Activated naive CD4-positive, alpha-beta T cell (primary cell): ENCODE measurements at places on chromosomes 3 and 15.

GRCh38 chr15:40151991-40152390, 8.9 kb upstream of the BUB1B start:
- no peak for DNase-seq

GRCh38 chr15:51982013-51982769, 10.6 kb upstream of the LEO1 start:
- no peak for DNase-seq

GRCh38 chr15:65773386-65774111, 18.5 kb downstream of the DENND4A start:
- DNase-seq: no peak

DNA sequence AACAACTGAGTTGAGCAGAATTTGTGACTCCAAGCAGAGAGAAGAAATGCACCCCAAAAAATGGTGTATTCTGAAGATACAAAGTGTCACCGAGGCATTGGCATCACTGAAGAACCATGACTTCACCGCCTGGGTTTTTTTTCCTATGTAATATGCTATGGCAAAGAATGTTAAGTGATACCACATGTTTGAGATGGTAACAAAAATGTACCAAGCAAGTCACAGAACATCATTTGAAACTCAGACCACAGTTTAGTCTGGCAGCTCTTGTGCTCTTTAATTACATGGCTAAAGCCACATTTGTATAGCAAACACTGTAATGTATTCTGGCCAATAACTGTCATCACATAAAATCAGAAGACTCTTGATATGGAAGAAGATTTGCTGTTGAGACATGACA, 323.5 kb downstream of the ULK4 start:
- DNase-seq: no peak

- no peak for DNase-seq
Observed at GRCh38 chr3:13268961-13269441, 151.1 kb downstream of the NUP210 start.

GRCh38 chr15:65373163-65373651, 4.6 kb downstream of the IGDCC3 start:
- no peak for DNase-seq

GRCh38 chr3:50950591-50950990, 275.9 kb downstream of the DOCK3 start:
- no peak for DNase-seq

DNA sequence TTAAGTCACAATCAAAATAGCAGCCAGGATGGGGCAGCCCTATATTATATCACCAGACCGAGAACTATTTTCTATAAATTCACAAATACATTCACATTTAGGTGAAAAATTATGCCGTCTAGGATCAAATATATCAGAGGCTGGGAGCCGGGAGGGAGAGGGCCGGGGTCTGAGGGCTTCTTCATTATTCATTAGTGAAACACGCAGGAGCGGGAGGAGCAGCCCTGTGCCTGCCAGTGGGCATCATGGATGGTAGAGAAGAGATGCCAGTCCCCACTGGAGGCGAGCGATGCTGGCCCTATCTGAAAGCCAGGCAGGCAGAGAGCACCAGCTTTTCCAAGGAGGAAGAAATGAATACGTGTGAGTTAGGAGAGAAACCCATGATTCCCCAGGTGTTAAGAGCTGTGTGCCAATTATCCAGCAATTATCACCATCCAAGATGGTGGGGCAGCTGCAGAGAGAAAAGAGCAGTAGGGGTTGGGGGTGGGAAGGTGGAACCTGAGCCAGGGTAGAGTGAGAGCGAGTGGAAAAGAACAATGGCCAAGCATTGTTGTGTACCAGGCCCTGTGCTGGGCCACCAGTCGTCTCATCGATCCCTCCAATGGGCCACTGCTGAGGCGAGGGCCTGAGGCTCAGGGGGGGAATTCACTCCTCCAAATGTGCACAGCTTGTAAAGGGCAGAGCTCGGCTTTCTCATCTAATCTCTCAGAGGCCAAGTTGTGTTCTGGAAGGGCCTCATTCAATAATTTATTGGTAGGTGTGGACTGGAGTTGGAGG, 261.3 kb upstream of the TLE3 start:
- no peak for DNase-seq

GRCh38 chr3:14811684-14812083, 7.1 kb upstream of the FGD5 start:
- no peak for DNase-seq

- no peak for DNase-seq
Observed at GRCh38 chr15:73127302-73127936, 75.2 kb downstream of the NEO1 start.

- DNase-seq: no peak
Observed at GRCh38 chr3:191074511-191074910, 124.5 kb upstream of the OSTN start.

DNA sequence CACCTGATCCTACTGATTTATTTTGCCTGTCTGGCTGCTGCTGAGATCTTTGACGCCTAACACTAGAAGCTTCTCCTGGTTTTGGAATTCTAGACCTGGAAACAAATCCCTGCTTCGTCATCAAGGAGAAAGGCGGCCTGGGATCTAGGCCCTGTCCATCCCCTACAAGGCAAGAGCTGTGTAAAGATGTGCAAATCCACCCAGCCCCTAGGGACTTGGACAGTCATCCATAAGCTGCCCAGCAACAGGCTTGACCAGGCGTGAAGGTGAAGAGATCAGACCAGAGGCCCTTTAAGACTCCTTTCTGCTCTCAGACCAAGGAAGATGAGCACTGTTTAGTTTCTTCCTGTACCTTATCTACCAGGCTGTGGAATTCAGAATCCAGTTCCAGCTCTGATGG, 32.2 kb downstream of the SLC41A3 start:
- DNase-seq: no peak
